ENCODE measurements at places on chromosomes 2 and 18. TPM values are rescaled to one million over a fixed set of nuclear protein-coding genes. Genes with fewer than 3 reads are reported as not detected.

DNA sequence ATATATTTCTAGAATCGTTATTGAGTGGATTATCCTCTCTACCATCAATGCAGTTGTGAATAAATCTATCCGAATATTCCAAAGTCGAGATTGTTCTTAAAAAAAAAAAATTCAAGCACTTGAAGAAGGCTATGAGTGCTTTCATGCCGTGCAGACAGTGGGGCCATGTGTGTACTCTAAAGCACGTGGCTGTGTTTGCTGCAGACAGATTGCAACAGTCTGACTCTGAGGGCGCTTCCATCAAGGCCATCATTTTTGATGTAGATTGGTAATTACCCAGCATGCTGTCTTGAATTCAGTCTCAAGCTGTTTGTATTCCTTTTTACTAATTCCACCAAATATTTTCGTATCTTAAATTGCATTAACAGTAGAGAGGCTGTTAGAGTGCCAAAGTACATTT, 325.9 kb upstream of the LINC00305 start:
- no peak for DNase-seq

GRCh38 chr2:1448009-1448408, 34.7 kb downstream of the TPO start:
- DNase-seq, result no peak

DNA sequence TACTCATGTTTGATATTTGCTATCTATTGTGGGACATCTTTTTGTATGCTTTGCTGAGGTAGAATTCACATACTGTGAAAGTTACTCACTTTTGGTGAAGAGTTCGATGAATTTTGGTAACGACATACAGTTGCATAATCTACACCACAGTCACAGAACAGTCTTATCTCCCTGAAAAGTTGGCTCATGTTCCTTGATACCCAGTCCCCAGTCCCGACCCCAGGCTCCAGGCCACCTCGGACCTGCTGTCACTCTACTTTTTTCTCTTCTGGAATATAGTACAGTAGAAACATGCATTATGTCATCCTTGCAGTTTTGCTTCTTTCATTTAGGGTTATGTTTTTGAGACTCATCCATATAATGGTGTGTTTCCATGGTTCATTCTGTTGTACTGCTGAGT, 191.7 kb downstream of the FAM210A start:
- DNase-seq, result peak; percentile 16

DNA sequence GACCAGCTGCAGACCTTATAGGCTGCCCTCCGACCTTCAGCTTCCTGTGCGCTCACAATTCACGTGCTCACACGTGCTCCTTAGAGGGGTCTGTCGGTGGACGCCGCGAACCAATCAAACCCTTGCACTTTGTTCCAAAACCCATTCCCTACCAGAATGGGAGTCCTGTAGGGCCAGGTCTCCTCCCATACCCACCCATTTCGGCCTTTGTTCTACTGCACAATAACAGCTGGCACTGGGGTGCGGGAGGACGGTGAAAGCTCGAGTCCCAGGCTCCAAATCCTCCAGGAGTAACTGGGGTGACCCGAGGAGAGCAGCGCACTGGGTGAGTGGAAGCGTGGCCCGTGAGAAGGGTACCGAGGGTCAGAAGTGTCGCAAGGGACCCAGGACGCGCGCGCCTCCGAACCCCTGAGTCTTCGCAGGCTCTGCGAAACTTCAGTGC, 13.0 kb downstream of the SIX3 start:
- no peak for DNase-seq

DNA sequence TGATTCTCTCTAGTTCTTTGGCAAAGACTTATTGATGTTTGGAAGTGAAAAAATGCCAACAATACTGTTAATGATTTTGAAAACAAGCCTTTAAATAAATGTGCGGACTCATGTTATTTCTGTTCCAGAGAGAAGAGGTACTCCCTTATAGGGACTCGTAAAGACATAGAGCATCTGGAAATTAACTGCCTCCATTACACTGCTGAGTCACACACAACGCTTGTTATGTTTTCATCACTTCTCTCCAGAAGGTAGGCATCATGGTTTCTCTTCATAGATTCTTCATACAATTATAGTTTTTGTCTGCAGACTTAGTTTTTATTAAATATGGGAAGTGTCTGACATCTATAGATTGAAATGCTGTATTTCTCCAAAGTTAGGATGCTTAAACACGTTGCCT, 302.5 kb upstream of the EPC2 start:
- no peak for DNase-seq

DNA sequence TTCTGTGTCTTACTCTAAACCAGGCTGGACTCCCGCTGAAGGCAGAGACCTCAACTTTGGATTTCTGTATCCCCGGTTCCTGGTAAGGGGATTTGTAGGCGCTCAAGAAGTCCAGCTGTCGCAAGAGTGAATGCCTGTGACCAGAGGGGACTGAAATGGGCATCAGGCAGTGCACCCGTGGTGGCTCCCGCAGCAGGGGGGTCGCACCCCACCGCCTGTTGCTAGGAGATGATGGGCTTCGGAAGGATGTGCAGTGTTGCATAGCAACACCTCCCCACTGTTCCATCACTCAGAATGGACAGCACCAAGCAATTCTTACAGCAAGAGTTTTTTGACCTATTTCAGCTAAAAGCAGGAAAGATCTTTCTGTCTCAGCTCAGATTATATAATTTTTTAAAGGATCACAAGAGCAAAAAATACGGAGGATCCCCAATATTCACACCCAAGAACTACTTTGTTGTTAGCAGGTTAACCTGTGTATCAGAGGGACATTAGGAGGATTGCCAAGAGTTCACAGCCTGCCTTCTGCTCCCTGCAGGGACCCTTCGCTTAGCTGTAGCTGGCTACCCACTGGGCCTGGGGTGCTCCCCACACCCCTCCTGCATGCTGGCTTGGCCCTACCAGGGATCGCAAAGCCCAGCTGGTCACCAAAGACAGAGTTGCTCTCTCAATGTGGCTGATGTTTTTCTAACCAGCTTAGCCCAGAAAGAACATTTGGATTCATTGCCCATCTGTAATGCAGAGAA, 63.8 kb downstream of the SOWAHC start:
- DNase-seq, result no peak

GRCh38 chr2:211846714-211847113, 691.9 kb downstream of the ERBB4 start:
- DNase-seq, result no peak

GRCh38 chr18:45663403-45664045, 48.2 kb downstream of the SLC14A2 start:
- no peak for DNase-seq

DNA sequence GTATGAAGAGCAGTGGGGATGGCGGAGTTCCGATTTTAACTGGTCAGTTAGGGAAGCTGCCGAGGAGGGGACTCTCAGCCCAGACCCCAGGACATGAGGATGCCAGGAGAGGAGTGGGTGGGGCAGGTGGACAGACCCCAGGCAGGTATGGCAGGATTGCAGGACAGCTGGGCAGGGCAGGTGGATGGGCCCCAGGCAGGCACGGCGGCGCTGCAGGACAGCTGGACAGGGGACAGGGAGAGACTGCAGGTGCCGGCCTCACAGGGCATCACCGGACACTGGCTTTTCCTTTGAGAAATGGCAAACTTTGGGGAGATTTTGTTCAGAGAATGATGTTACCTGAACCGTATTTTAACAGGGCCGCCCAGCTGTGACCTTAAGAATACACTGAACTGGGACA, 127.7 kb downstream of the SNTG2 start:
- DNase-seq, result no peak

DNA sequence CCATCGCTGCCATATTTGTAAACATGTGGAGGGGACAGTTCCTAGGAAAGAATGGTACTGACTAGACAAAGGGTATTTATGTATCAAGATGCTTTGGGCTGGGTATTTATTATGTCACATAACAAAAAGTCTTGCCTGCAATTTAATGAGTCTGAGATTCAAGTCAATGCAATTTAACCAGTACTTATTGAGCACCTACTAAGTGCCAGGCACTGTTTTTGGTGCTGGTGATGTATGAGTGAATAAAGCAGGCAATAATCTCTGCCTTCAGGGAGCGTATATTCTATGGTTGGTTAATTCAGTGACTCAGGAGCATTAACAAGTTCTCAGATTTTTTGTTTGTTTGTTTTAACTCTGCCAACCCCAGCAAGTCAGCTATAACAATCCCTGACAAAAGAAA, 24.6 kb upstream of the ACVR1 start:
- no peak for DNase-seq

GRCh38 chr2:105775809-105776559, 31.3 kb downstream of the NCK2 start:
- DNase-seq, result no peak

DNA sequence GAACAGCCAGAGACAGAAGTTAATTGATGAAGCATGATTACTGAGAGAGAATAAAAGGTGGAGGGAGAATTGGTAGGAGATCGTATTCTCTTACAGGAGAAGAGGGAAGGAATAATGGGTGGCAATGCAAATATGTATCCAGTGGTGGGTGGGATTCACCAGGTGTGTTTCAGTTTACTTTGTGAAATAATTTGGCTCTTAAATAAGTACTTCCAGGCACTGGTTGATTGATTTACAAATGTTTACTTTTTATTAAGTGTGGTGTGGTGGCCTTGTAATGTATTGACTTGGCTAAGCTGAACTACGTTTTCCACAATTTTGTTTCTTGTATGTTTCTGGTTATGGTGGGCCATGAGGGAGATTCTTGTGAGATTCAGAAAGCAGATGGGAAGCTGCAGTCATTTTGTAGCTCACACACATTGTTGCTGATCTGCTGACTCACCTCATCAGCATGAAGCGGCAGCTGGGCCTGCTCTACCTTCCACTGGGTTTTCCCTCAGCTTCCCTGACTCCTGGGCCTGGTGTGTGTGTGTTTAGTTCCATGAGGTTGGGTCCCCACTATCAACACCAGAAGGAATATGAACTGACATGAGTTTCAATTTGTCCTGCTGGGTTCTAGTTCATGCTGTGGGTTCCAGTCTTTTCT, 32.6 kb downstream of the MYL12B start:
- no peak for DNase-seq

DNA sequence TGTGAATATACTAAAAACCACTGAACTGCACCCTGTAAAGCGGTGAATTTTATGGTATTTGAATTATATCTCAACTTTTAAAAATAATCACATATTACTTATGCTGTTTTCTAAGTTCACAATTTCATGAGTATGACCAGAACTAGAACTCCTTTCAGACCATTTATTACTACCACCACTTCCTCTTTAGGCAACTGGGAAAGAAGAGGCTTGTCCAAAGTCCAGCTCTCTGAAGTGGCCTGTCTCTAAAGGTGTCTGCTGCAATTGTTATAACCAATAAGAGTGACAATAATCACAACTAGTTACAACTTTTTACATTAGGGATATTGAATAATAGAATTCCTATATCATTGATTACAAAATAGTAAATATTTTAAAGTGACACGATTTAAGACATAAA, 267.9 kb upstream of the PIK3C3 start:
- DNase-seq, result no peak

DNA sequence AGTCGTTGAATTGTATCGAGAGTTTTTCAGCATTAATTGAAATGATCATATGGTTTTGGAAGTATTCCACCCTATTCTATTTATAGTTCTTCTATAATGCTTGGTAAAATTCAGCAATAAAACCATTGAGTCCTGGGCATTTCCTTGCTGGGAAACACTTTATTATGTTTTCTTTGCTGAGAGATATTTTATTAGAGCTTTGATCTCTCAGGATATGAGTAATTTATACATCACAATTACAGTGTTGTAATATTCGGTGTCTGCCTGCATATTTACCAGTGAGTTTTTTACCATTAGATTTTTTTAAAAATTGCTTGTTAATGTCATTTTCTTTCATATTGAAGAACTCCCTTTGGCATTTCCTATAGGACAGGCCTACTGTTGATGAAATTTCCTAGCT, 402.7 kb upstream of the FSIP2 start:
- no peak for DNase-seq

DNA sequence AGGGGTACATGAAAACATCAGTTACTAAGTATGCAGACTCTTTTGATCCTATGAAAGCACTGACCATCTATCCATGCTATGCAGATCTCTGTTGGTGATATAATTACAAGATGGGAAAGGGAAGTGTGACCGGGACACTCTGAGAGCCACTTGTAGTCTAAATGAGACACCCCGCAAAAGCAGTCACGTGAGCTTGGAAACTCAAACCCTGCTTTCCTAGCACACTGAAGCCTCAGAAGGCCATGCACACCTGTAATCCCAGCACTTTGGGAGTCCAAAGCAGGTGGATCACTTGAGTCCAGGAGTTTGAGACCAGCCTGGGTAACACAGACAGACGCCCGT, 137.5 kb downstream of the INO80D start:
- no peak for DNase-seq

GRCh38 chr2:96867756-96868554, 1.9 kb downstream of the SEMA4C start:
- DNase-seq, result no peak

DNA sequence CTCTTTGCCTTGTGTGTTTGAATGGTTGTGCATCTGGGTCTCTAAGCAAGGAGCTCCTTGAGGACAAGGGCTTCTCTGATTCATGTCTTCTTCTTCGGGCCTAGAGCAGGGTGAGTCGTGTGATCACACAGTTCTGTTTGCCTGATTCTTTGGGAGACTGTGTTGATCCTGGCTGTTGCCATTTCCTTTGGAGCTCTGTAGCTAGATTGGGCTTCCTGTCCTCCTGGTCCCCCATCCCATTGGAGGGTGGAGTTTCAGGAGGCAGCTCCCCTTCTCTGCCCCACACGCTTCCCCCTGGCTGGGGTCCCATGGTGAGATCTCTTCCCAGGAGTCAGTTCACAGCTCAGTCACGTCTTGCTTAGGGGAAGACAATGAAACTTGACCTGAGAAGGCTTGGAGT, 92.8 kb downstream of the TRIB2 start:
- no peak for DNase-seq

DNA sequence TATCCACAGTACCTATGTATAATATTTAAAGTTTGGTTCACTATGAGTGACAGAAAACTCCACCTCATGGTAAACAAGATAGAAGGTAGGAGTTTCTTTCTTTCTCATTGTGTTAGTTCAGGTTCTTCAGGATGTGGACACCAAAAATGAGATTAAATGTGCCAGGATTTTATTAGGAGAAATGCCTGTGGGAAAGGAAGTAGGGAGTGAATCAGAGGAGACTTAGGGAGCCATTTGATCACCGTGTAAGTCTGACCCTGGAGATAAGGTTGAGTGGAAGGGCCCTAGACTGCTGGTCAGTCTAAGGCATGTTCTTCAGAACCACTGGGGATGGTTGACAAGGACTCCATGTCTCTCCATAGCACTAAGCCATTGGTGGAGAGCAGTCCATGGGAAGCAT, 8.1 kb downstream of the AOX1 start:
- DNase-seq, result no peak

- DNase-seq, result no peak
Observed at GRCh38 chr2:143728498-143728897, 599.3 kb downstream of the ARHGAP15 start.

The CDK15 gene
- not detected for total RNA-seq

The ERBB4 gene
- 5.3 TPM for total RNA-seq

The WDR35 gene
- 15.0 TPM for total RNA-seq

The FAM237A gene
- not detected for total RNA-seq

The RTN4 gene
- total RNA-seq, result 187 TPM

The LRRC30 gene
- total RNA-seq, result not detected

The TAF4B gene
- 5.1 TPM for total RNA-seq

The ZEB2 gene
- total RNA-seq, result 8.3 TPM

The MAP3K19 gene
- 1.1 TPM for total RNA-seq

The HMSD gene
- 4.5 TPM for total RNA-seq

The SLC9A2 gene
- total RNA-seq, result 6.3 TPM

All from type B pancreatic cell (in vitro differentiated cells).